NT2/D1 (cell line): ENCODE measurements at places on chromosomes 4 and X.

DNA sequence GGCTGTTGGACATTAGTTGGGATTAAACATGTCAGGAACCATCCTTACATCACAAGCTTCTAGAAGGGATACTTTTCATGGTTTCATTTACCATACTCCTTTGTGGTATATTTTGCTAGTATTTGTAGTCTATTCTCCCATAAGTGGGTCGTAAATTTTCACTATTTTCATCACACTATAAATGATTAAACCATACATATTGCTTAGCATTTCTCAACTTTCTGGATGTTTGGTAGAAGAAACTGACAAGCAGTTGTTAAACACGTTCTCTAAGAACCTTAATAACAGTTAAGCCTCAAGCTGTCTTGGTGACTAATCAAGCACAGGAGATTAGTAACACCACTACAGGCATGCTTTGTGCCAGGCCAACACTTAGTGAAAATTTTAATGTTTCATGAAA is 375.5 kb downstream of the NAF1 start:
- no peak for DNase-seq

DNA sequence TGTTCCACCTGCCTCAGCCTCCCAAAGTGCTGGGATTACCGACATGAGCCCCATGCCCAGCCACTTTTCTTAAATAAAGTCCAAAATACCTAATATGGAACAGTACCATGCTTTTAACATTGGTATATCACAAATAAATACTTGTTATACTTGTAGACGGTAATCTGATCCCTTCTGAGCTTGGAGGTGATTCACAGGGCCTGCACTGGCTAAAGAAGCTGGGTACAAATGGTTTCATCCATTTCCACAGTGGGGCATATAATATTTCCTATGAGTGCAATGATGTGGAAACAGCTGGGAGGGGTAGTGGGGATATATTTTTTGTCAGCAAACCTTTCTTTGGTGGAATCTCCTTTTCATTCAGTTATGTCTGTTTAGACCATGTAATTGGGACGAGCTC is 35.8 kb downstream of the PLK4 start:
- no peak for DNase-seq

- DNase-seq: no peak
Measured at GRCh38 chrX:70289168-70289792, 447 bp downstream of the PDZD11 start.

GRCh38 chr4:30802622-30803323 is 82.6 kb downstream of the PCDH7 start:
- DNase-seq: no peak

GRCh38 chrX:149473092-149473491 is 32.0 kb downstream of the IDS start:
- no peak for DNase-seq

- DNase-seq: no peak
Measured at GRCh38 chr4:147560625-147561024, 56.6 kb upstream of the TMEM184C start.

- no peak for DNase-seq
Measured at GRCh38 chr4:76125816-76126215, 22.4 kb downstream of the NUP54 start.

DNA sequence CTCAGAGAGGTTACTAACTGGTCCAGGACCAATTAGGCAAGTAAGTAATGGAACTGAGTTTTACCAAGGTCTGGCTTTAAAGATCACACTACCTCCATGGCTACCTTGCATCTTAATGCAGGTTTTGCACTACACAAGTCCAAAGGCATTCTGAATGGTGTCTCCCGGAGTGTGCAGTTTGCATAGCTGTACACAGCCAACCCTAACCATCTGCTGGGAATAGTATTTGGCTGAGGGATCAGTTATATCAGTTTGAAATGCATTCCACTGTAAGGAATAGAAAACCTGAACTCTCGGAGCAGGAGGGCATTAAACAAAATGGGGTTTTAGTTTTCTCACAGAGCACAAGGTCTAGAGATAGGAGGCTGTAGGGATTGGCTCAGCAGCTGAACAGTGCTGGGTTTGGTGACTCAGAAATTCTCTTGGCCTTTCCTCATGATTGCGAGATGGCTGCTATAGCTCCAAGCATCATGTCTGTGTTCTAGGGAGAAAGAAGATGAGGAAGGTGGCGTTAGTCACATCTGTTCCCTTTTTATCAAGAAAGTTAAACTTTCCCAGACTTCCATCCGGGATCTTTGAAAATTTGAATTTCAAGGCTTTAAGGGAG is 177.1 kb downstream of the NHS start:
- no peak for DNase-seq
